Glutamatergic neuron (in vitro differentiated cells): ENCODE measurements at places on chromosomes 4 and X.

DNA sequence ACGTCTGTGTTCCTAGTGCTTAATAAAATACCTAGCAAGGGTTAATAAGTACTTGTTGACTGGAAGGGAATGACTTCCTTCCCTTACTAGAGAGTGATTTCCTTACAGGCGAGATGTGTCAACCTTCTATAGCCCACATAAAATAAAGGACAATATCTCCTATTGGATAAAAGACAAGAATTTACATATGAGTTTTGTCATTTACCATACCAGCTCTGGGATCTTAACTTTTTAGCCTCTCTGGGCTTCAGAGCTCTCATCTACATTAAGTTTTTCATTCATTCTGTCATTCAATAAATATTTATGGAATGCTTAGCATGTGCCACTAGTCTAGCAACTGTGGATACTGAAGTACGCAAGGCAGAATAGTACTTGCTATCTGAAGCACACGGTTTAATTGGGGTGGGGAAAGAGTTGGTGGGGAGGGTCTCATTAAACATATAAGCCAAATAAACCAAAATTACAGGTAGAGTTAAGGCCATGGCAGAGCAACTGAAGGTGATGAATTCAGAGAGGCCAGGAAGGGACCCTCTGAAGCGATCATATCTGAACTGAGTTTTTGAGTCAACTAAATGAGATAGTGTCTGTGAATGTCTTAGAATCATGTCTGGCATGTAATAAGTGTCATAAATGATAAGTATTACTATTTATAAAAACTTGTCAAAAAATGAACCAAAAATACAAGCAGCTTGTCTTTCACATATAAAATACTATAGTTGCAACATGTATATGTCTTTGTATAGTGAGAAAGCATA is 91.6 kb upstream of the BMP2K start:
- DNase-seq, result no peak

DNA sequence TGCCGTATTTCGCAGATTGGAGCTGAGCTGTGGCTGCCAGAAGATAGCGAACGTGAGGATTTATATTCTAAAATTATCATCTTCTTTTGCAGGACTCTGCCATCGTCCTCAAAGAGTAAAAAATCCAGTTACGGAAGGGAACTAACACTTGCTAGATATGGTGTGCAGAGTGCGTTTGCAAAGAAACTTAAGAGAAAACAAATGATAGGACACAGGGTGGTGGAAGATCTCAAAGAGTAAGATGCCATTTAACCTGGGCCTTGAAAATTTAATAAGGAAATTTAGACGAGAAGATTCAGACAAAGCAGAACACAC is 566 bp downstream of the LARP7 start:
- DNase-seq, result no peak

DNA sequence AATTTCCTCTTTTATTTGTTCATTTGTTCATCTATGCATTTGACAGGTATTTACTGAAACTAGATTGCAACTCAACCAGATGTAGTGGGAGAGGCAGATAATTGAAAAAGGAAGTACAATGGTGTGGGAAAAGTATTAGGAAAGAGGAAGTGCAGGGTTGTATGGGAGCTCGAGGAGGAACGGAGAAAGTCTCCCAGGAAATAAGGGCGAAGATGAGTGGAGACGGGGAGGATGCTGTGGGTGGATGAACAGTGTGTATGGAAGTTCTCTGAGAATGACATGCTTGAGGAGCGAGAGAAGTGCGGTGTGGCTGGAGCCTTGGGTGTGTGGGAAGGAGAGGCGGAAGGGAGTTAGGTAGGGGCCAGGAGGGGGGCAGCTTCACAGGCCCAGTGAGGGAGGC is 87.5 kb upstream of the DHX15 start:
- no peak for DNase-seq

DNA sequence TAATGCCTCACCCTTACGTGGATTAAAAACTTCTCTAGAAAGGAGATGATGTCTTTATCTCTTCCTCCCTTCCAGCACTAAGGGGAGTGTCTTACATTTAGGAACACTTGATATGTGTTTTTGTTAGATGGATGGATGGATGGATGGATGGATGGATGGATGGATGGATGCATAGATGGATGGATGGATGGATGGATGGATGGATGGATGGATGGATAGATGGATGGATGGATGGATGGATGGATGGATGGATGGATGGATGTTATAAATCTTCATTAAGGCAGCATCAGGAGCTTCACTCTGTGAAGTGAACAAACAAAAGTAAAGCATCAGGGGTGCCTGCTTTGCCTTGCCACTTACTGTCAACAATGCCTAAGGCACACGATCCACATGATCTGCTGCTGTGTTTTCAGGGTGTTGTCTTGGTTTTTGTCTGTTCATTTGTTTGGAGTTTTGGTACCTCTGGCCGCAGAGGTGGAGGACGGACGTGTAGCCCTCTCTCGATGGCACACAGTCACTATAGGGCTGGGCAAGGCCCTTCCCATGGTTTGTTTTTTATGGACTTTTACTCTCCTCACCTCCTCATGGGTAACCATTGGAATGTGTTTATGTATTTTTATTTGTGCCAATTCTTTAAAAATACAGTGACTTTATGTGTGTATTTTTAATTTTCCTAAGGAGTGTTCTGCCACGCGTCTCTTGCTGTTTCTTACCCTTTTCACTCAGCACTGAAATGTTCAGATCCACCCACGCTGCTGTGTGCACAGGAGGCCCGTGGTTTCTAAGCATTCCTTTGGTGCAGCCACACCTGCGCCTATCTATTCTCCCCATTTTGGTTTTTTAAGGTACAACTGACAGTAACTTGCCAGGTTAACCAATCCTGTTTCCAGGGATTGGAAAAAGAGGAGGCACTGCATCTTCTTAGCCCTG is 91.8 kb upstream of the ENPP6 start:
- DNase-seq, result no peak

- no peak for DNase-seq
Measured at GRCh38 chr4:153661215-153661822, 22.8 kb upstream of the TLR2 start.

- no peak for DNase-seq
Measured at GRCh38 chrX:13669246-13669737, 16.4 kb downstream of the TCEANC start.

- DNase-seq, result no peak
Measured at GRCh38 chrX:113545040-113545439, 704.4 kb upstream of the AMOT start.

- DNase-seq, result no peak
Measured at GRCh38 chr4:10088135-10089010, 28.2 kb downstream of the WDR1 start.

DNA sequence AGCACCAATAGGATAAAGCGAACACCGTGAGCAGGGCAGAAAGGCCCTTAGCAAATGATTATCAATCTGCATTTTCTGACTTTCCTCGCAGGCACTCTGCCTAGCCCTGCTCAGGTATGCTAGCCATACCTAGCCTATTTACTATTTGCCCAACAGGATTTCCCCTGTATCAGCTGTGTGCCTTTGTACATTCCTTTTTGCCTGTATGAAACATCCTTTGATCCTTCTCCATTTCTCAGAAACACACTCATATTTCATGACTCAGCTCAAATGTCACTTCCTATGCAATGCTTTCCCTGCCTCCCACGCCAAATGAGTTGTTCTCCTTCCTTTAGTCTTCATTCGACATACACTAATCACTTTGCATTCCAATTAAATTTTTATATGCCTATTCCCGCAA is 37.2 kb downstream of the PCDH7 start:
- DNase-seq, result no peak

DNA sequence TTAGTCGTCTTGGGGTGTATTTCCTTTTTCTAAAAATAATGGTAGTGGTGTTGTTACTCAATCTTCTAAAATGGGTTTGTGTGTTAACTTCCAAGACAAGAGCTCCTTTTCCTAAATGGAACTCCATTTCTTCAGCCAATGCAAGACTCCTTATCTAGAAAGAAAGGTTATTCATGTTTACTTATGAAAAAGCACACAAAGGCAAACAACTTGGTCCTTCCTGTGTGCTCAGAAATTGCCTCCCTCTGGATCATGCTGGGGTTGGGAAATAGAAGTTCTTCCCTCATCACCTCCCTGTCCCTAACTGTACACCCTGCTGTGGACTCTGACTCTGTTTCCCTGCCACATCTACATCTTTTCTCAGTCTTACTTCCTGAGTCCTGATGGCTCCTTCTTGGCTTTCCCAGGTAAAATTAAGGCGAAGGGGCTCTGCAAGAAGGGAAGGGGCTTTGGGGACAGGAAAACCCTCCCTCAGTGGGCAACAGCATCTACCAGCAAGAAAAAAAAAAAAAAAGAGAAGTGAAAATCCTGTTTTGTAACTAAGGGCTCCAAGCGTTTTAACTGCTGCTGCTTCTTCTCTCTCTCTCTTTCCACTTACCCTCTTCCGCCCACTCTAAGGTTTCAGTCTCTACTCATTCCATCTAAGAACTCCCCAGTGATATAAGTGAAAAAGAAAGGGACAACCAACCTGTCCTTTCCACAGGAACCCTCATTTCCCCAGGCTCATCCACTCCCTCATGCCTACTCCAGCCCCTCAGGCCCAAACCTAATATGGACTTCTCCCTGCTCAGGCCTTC is 19.8 kb upstream of the TASL start:
- DNase-seq, result no peak

GRCh38 chr4:183348136-183348535 is 25.9 kb upstream of the CLDN24 start:
- no peak for DNase-seq

DNA sequence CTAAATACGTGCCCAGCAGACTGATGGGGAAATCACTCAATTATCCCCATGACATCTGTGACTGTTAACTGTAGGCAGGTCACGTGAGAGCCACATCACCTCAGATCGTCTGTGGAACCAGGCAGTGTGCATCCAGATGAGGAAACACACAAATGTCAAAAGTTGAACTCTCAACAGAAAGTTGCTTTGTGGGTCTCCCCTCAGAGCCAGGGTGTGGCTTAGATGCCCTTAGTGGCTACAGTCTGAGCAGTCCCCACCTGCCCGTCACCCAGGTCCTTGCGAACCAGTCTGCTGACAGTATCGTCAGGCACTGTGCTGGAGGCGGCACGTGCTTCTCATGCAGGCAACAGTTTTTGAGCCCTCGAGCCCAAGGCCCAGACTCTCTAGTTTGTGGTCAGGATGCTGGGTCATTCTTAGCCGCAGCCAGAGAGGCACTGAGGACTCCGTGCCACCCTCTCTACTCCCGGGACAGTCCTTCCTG is 10.8 kb downstream of the TMEM187 start:
- DNase-seq, result no peak

DNA sequence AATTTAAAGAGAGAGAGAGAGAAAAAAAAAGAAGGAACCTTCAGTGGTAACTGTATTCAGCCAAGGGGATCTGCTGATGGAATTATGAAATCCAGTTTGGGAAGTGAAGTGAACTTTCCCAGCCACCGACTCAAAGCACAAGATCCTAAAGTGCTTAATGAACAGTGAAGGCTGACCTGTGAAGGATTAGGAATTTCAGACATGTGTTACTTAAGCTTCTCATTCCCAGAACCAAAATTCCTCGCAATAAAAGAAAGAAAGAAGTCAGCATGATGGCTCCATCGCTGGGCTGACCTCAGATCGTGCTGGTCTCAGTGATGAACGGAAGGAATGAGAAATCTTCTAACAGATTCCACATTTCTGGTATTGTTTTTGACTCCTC is 135.2 kb downstream of the ARSF start:
- DNase-seq, result no peak

GRCh38 chrX:9816084-9816700 is 30.0 kb downstream of the SHROOM2 start:
- DNase-seq, result no peak

DNA sequence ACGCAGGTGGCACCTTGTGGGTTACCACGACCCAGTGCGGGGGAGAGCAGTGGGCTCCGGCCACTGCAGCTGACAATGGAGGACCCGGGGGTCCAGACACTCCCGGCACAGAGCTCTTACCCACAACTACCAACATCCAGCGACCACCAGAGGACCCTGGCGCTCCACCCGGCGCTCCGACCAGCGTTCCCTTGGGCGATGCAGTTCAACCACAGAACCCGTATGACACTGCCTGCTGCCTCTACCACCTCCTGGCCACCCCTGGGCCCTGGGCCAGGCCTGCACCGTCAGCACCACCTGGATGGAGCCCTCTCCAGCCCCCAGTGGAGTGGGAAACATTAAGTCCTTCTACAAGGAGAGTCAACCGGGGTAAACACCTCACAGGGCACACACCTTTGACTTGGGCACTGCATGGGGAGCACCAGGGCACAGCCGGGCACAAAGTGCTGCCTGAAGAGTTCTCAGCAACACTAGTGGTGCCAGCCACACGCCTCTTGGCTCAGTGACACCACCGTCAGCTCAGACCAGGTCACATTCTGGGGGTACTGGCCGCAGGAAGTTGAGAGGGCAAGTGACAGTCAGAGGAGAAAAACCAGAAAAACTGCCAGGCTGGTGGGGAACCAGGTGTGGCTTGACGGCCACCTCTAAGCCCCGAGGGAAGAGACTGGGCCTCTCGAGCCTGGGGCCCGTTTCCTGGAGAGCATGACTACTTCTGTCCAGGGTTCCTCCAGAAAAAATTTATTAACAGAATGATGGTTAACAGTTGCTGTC is 2.6 kb downstream of the CTBP1 start:
- DNase-seq, result no peak

GRCh38 chrX:115177932-115178331 is 11.3 kb upstream of the RBMXL3 start:
- DNase-seq, result no peak

DNA sequence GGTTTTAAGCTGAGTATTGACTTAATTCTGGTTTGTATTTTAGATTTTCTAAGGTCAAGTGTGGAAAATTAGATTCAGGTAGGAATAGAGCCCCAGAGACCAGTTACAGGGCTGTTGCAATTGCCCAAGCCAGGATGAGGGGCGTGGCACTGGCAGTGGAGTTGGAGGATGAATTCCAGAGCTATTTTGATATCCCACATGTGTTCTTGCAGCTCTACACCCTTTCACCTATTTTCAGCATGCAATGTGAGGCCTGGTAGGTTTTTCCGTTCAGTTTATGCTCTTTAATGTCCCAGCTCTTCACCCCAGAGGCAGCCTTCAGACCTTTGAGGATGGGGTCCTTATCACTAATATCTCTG is 17.9 kb upstream of the OGT start:
- DNase-seq, result no peak

GRCh38 chrX:135981010-135981409 is 4.2 kb upstream of the SLC9A6 start:
- no peak for DNase-seq

- DNase-seq, result no peak
Measured at GRCh38 chr4:32988165-32988811, 2268.1 kb downstream of the PCDH7 start.

DNA sequence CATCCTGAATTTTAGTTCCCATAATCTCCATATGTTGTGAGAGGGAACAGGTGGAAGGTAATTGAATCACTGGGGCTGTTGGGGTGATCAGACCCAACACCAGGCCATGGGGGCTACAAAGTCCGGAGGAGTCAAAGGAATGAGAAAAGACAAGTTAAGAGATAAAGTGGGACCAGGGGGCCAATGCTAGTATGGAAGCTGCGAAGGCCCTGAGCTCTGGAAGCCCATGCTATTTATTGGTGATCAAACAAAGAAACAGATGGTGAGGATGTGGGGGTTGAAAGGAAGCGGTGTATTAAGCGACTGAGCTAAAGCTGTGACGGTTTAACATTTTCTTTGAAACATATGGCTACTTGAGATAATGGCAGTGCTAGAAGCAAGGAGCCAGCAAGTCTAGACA is 132.8 kb downstream of the PDGFC start:
- no peak for DNase-seq

- no peak for DNase-seq
Measured at GRCh38 chr4:8846046-8846720, 25.5 kb downstream of the HMX1 start.

GRCh38 chr4:89657931-89658700 is 178.8 kb downstream of the SNCA start:
- no peak for DNase-seq
